Kidney epithelial cell (primary cell): ENCODE measurements at places on chromosomes 3 and 15.
A peak's percentile ranks its signal among the peaks of the same experiment; 100 is the strongest.

DNA sequence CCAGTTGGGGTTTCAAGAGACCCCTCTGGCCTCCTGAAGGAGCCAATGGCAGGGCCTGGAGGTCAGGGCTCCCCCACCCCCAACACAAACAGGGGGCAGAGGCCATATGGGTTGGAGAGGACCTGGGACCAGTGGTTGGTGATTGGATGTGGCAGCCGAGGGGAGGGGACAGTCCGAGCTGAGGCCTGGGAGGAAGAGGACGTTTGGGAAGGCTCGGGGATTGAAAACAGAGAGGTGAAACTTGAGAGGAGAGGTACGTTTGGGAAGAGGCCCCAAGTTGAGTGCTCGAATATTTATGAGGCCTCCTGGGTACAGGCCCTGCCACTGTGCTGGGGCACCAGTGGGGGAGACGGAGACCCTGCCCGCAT, 53.7 kb downstream of the DNAJB8 start:
- DNase-seq, result no peak

GRCh38 chr15:38474155-38474757, 20.3 kb downstream of the FAM98B start:
- DNase-seq, result no peak

GRCh38 chr3:12521010-12521409, 24.3 kb downstream of the MKRN2OS start:
- no peak for DNase-seq

DNA sequence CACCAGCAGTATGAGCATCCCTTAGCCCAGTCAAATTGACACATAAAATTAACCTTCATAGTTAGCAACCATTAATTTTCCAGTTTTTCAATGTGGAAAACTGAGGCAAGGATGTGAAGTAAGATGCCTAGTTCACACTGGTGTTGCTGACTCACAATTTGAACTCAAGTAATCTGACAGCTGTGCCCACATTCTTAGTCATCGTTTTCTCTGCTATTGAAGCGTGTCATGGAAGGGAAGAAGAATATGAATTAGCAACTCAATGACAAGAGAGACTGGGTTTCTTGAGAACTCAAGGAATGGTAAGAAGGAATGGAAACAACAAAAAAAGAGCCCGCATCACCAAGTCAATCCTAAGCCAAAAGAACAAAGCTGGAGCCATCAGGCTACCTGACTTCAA, 261.4 kb downstream of the EPHA3 start:
- no peak for DNase-seq

GRCh38 chr3:5194801-5195509, 7.4 kb downstream of the EDEM1 start:
- peak; percentile 82 for DNase-seq

DNA sequence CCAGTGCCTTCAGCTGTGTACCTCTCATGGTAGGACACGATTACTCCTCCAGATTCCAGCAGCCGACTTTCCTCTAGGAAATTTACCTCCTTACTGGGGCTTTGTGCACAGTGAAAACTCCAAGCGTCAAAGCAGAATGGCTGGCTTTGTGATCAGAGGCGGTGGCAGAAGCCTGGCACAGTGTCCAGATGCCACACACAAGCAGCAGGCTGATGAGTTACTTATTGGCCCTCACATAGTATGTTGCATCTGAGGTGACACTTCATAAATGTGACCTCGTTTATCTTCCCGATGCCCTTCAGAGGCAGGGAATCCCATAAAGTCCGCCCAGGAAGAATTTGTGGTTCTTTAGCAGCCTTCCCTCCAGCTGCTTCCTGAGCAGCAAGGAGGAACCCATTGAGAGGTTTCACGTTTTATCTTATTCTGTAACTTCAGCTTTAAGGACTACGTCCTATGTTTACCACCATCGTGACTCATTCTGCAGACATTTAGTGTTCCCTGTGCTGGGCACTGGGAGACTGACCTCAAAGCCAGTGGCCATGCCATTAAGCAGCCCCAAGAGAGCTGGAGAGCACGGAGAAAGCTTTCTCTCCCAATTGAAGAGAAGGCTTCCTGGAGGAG, 107.1 kb upstream of the C15orf61 start:
- DNase-seq, result peak; percentile 53

DNA sequence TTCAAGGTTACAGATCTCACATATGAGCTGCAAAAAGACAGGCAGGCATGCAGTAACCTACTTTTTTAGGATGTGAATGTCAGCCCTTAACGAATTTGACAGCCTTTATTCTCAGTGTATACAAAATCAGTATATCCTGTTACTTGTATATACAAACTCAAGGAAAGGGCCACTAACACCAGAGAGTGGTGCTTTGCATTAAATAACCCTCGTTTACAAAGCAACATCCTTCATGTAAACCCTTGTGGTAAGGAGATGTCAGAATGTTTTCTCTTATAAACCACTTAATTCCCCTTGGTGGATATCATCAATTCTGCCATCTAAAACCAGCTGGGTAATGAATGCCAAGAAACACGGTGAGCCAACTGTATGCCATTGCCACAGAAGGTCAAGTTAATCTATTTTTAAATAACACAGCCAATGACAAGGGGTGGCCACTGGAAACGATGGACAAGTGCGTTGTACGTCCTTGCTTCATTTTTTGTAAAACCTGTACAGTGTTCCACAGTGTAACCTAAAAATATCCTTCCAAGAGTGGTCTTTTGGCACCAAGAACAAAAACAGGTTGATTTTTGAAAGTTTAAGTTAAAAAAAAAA, 7.5 kb downstream of the MAGI1 start:
- DNase-seq, result no peak

GRCh38 chr3:7437231-7437630, 576.3 kb downstream of the GRM7 start:
- DNase-seq, result no peak

- no peak for DNase-seq
These were observed 232.6 kb downstream of the SI start for GRCh38 chr3:164845739-164846138.

DNA sequence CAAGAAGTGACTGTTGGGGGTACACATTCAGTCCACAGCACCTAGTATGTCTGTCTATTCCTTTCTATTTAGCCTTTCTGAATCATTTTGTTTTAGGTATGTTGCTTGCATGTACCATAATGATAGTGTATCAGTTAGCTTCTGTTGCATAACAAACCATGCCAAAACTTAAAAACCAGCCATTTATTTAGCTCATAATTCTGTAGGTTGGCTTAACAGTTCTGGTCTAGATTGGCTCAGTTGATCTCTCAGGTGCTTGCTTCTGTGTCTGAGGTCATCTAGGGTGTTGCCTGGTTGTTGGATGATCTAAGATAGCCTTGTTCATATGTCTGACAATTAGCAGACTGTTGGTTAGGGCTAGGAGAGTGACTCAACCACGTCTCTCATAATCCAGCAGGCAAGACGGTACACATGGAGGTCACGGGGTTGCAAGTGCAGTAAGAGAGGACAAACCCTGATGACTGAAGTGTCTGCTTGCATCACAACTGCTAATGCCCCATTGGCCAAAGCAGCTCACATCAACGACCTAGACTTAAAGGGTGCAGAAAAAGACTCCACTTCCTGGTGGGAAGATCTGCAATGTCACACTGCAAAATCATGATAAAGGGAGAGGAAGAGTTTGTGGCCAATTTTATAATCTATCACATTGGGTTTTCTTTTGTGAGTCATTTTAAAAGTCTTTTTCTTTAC, 6.8 kb upstream of the PDCD6IP start:
- DNase-seq, result no peak

- DNase-seq, result no peak
These were observed 120.1 kb upstream of the ARHGEF3 start for GRCh38 chr3:56921573-56922453.

- DNase-seq, result no peak
These were observed 35.6 kb upstream of the MECOM start for GRCh38 chr3:169699070-169699469.

DNA sequence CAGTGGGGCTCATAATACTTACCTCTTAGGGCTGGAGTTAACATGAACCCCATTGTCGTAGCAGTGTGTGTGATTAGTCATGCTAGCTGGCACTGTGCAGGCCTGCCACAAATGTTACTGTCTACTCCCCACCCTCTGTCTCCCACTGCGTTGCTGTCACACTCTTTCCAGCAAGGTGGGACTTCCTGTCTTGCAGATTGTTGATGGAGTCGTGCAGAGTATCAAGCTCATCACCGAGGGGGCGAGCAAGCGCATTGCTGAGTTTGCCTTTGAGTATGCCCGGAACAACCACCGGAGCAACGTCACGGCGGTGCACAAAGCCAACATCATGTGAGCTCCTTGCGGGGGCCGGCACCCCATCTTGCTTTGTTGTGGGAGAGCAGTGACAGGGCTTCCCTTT, 12.9 kb downstream of the IDH3A start:
- DNase-seq, result no peak

DNA sequence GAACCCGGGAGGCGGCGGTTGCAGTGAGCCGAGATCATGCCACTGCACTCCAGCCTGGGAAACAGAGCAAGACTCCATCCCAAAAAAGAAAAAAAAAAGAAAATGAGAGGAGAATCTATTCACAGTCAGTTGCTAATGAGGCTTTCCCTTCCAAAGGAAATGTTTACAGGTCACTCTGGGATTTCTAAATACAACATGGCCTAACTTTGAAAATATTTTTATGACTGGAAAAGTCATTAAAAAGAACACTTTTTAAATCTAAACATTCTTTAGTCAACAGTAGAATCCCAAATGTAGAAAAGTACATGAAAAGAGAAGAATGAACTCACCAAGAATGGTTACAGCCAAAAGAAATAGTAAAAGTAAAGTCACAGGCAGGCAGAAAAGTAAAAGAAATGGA, 78.6 kb downstream of the PLD1 start:
- no peak for DNase-seq

DNA sequence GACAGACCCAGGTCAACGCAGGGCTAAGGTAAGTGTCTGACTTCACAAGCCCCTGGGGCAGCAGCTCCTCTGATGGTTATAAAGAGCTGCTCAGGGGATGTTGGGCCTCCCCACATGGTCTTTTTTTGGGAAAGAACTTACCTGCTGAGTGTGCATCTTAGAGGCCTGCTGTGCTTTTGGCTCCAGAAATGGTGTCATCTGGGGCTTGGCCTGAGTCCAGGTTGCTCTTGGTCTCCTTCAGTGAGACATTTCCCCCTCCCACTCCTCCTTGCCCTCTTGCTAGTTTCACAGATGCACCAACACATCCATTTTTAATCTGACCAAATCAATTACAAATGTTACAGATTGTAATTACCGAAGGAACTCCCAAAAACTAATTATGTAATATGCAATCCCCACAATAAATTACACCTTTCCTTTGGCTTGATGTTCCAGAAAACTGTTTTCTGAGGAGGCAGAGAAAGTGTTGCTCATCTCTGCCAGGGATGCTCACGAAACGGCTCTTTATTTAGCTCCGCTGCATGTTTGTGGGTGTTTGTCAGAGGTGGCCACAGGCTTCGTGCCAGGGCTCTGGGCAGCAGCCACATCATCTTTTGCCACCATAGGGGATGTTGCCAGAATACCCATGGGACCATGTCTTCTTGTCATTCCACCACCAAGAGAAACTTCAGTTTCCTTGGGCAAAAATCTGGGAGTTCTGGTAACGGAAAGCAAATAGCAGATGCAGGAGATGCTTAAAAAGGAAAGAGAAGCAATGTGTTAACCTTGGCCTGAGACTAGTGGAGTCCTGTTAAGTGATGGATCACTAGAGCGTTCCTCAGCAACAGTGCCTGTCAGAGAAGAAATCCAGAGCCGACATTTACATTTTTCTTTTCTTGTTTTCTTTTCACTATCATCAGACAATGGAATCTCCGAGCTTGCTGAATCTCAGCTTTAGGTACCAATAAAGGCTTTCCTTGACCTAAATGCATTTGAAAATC, 799.9 kb downstream of the AGBL1 start:
- DNase-seq, result no peak

- no peak for DNase-seq
These were observed 389.2 kb upstream of the KCNMB2 start for GRCh38 chr3:178147001-178147400.

DNA sequence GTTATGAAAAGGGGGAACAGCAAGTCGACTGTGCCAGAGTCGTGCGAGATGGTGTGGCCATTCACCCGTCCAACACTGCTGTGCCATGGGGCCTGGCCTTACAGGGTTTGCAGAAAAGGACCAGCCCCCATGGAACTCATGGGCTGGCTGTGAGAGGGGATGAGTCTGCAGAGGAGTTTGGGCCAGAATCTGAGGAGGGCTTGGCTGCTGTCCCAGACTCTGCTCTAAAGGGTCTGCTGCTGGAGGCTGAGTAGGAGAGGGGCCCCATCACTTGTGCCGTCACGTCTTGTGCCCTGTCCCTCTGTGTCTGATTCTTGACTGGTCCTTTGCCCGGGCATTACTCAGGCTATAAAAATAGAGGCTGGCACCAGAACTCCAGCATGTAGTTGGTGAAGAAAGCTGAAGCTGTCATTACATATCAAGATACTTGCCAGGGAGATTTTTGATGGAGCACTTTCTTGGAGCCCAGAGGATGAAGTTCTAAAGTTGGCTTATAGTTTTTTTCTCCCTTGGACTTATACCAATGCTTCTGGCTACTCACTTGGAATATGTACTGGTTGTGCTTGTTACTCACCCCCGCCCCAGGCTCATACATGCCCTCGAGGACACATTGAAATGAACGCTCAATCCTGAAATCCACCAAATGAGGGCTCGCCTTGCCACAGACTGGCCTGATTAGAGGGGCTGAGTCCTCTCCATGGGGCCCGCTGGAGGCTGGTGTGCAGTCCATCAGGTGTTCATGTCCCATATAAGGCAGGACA, 10.2 kb downstream of the PXYLP1 start:
- no peak for DNase-seq

GRCh38 chr3:190058521-190059241, 62.0 kb downstream of the P3H2 start:
- peak; percentile 48 for DNase-seq

DNA sequence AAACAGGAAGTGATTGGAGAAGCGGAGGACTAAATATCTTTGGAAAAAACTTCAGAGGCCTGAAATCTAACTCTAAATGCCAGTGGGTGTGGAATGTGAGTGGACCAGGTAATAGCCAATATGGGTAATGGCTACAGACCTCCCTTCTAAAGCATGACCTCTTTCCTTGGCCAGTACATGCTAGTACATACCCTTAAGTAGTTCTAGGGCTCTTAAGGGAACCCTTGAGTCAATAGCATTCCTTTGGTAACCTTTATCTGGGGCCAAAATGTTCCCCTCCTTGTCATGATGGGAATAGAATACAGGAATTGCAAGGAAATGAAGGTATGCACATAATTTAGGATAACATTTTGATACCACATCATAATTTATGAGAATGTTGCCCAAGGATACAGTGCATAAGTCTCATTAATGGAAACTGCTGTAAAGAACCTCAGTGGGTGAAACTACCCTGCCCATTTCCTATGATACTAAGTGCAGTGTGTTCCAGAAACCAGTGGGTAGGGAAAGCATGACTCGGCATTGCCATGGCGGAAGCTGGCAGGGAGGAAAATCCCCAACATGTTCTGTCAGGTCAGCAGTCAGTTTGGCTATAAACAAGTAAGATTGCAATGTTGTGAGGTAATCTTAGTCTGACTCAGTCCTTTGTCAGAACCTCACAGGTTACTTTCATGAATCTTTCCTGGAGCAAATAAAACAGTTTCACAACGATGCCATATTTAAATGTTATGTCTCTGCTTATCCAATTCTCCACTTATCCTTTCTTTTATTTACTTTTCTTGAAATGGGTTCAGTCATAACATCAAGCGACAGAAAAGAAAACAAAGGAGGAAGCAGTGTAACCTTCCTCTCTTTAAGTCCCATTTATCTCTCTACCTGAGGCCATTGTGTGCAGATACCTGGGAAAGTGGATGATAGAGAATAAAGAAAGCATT, 23.5 kb upstream of the RAP2B start:
- peak; percentile 98 for DNase-seq
